ENCODE measurements at places on chromosomes 13 and 19. TPM values are rescaled to one million over a fixed set of nuclear protein-coding genes. Genes with fewer than 3 reads are reported as not detected.
A peak's percentile ranks its signal among the peaks of the same experiment; 100 is the strongest.

GRCh38 chr19:30634131-30634830 lies 262.1 kb downstream of the ZNF536 start:
- H3K27me3 ChIP-seq: no peaks in the 10 kb centered on the region
- no peak overlapping the region for H3K27ac ChIP-seq
- H3K4me1 ChIP-seq: peaks cover 8% of the 10 kb centered on the region
- H3K4me3 ChIP-seq: no peak overlapping the region
- no peak for DNase-seq
- H3K36me3 ChIP-seq: no peaks in the 10 kb centered on the region

DNA sequence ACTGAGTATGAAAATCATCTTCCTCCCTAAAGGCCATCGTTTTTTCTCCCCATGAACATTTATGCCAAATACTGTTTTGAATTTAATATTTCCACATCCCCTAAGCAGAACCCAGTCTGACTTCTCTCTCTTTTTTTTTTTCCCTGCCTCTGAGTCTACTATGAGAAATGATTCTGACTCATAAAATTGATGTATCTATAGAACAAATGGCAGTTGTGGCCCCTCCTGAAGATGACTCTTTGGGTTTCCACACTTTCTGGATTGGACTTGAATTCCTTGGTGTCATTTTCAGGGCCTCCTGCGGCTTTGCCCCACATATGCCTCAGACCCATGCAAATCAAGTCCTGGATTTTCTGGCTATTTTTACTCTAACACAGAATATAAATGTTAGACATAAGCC lies 22.7 kb upstream of the NAXD start:
- no peaks in the 10 kb centered on the region for H3K27me3 ChIP-seq
- no peaks in the 10 kb centered on the region for H3K4me1 ChIP-seq
- no peaks in the 10 kb centered on the region for H3K36me3 ChIP-seq
- H3K27ac ChIP-seq: no peak overlapping the region
- H3K4me3 ChIP-seq: no peak overlapping the region
- no peak for DNase-seq

- peaks cover 7% of the 10 kb centered on the region for H3K4me1 ChIP-seq
- peaks cover 24% of the 10 kb centered on the region for H3K36me3 ChIP-seq
- no peak for DNase-seq
- no peak overlapping the region for H3K4me3 ChIP-seq
- no peak overlapping the region for H3K27ac ChIP-seq
- no peaks in the 10 kb centered on the region for H3K27me3 ChIP-seq
Measured at GRCh38 chr19:4843647-4843965, 12.1 kb upstream of the TICAM1 start.

GRCh38 chr19:14022469-14022868 lies 5.5 kb upstream of the RLN3 start:
- no peak overlapping the region for H3K27ac ChIP-seq
- no peaks in the 10 kb centered on the region for H3K27me3 ChIP-seq
- no peak overlapping the region for H3K4me3 ChIP-seq

- peaks cover 51% of the 10 kb centered on the region for H3K27me3 ChIP-seq
- no peak for DNase-seq
- H3K27ac ChIP-seq: no peak overlapping the region
- no peaks in the 10 kb centered on the region for H3K36me3 ChIP-seq
- H3K4me1 ChIP-seq: peaks cover 7% of the 10 kb centered on the region
Measured at GRCh38 chr19:1765904-1766799, 12.8 kb downstream of the ONECUT3 start.

DNA sequence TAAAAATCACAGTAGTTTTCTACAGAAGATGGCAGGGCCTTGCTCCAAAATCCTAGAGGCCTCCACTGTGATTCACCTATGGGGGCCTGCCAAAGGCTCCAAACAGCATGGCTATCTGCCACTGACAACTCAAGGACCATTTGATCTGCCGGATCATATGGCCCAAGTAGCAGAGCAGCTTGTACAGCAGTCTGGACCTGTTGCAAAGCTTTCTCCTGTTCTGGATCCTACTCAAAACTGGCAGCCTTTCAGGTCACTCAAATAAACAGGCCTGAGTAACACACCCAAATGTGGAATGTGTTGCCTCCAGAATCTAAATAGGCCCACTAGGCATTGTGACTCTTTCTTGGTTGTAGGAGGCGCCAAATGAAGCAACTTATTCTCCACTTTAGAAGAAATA lies 1049.3 kb downstream of the PCDH9 start:
- no peaks in the 10 kb centered on the region for H3K27me3 ChIP-seq
- DNase-seq: no peak
- no peaks in the 10 kb centered on the region for H3K4me1 ChIP-seq
- H3K4me3 ChIP-seq: no peak overlapping the region
- H3K36me3 ChIP-seq: no peaks in the 10 kb centered on the region

DNA sequence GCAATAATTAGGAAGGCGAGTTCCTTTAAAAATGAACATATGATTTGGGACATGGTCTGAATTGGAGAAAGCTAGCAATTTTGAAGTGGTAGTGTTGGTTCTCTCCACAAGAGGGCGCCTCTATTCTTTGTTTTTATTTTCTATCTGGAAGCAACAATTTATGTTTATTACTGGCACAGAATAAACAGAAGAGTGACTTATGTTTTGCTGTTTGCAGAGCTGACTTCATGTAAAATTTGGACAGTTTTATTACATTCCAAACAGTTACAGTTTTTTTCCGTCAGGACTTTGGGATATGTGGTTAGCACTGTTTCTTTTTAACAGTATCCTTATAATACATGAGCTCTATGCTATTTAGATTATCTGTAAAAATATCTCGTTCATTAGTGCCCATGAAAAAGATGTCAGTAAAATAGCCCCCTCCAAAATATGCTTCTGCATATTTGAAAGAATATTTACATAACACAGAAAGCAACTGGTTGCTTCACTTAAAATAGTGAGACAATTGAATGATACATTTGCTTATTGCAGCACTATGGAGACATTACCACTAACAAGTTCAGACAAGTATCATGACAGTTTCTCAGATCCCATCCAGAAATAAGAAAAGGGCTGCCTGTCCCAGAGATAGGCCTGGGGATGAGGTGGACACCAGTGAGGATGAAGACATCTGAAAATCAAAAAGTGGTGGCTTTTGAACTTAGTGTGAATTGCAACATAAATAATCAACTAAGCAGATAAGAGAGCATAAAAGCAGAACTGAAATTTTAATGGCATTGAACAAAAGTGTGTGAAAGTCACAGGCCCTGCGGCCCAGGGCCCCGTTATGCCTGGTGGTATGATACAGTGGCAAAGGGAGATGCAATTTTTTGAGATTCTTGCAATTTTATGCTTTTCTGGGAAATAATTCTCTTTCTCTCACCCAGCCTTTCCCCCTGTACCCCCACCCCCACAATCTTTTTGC lies 32.3 kb upstream of the FGF9 start:
- no peak overlapping the region for H3K27ac ChIP-seq
- H3K36me3 ChIP-seq: no peaks in the 10 kb centered on the region
- H3K27me3 ChIP-seq: no peaks in the 10 kb centered on the region
- DNase-seq: no peak
- no peak overlapping the region for H3K4me3 ChIP-seq
- peaks cover 13% of the 10 kb centered on the region for H3K4me1 ChIP-seq

DNA sequence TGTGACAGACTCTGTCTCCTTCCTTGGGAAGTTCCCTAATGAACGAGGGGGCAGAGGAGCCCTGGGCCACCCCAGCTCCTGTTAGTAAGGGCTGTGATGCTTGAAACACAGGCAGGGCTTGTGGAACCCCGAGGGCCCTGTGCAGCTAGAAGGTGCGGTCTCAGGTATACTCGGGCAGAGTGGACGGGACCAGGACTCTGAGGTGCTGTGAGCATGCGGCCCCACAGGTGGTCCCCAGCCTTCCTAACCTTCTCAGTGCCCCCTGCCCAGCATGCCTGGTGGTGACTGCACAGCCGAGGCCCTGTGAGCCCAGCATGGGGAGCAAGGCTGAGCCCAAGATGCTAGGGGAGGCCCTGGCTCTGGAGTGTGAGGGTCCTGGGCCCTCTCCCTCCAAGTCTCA lies 4.0 kb upstream of the SIGLEC8 start:
- H3K27me3 ChIP-seq: no peaks in the 10 kb centered on the region
- H3K4me3 ChIP-seq: no peak overlapping the region
- no peaks in the 10 kb centered on the region for H3K36me3 ChIP-seq
- no peak overlapping the region for H3K27ac ChIP-seq

DNA sequence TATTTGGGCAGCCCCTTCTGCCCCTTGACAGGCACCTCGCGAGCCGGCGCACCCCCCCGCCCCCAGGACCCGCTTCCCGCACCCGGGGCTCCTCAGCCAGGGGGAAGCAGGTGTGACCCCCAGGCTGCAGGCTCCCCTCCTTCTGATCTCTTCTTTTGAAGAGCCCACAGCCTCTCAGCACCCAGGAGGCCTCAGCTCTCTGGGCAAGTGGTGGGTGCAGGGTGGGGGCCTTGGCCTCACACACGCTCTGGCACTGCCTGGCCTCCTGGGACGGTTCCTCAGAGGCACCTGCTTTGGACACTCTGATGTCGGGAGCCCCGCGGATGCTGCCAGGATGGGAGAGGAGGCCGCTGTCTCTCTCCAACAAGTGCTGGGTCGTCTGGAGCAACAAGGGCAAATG lies 1.5 kb upstream of the C13orf46 start:
- H3K36me3 ChIP-seq: no peaks in the 10 kb centered on the region
- no peak overlapping the region for H3K27ac ChIP-seq
- no peaks in the 10 kb centered on the region for H3K27me3 ChIP-seq
- peaks cover 20% of the 10 kb centered on the region for H3K4me1 ChIP-seq
- no peak for DNase-seq
- H3K4me3 ChIP-seq: no peak overlapping the region

GRCh38 chr13:29384466-29384865 lies 211.0 kb downstream of the SLC7A1 start:
- no peak for DNase-seq
- H3K27ac ChIP-seq: no peak overlapping the region
- no peaks in the 10 kb centered on the region for H3K36me3 ChIP-seq
- no peak overlapping the region for H3K4me3 ChIP-seq
- no peaks in the 10 kb centered on the region for H3K4me1 ChIP-seq

DNA sequence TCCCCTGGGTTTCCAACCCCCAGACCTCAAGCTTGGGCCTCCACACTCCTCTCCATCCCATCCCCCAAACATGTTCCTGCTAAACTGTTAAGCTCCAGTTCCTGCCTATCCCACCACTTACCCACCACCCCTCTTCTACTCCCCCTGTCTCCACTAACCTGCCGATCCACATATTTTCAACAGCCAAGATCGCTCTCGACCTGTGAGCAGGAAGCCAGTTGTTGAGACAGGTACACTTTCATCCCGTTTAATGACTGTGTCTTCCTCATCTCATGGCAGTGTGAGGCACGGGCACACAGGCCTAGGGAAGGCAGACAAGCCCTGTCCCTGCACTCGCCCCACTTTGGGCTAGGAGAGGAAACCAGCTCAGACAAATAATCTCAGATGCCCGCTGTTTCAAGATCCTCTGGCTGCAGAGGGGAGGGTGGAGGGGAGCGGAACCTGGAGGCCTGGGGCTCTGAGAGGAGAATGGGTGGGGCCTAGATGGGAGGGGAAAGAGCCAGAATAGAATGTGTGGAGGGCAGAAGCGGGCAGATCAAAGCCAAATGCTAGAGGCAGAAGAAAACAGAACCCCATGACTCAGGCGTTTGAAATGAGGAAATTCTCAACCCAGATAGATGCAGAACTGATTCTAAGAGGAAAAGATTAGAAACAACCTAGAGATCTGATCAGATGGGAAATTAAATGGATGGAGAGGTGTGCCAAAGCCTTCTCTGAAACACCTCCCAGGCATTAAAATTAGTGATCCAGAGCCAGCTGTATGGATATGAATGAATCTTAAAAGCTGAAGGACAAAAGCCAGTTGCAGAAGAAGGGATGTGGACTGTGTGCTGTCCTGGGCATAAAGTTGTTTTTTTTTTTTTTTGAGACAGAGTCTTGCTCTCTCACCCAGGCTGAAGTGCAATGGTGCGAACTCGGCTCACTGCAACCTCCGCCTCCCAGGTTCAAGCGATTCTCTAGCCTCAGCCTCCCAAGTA lies 16.9 kb upstream of the CYP2S1 start:
- no peaks in the 10 kb centered on the region for H3K36me3 ChIP-seq
- DNase-seq: no peak
- H3K4me3 ChIP-seq: no peak overlapping the region
- peaks cover 17% of the 10 kb centered on the region for H3K4me1 ChIP-seq
- no peaks in the 10 kb centered on the region for H3K27me3 ChIP-seq
- H3K27ac ChIP-seq: peak overlapping the region; percentile 58

GRCh38 chr13:95948656-95949055 lies 104.5 kb downstream of the UGGT2 start:
- H3K4me3 ChIP-seq: no peak overlapping the region
- no peaks in the 10 kb centered on the region for H3K4me1 ChIP-seq
- no peak for DNase-seq
- peaks cover 12% of the 10 kb centered on the region for H3K36me3 ChIP-seq

- no peaks in the 10 kb centered on the region for H3K27me3 ChIP-seq
- DNase-seq: no peak
- H3K4me3 ChIP-seq: no peak overlapping the region
- no peak overlapping the region for H3K27ac ChIP-seq
Measured at GRCh38 chr19:1163934-1164683, 10.0 kb downstream of the SBNO2 start.

GRCh38 chr13:22076658-22077057 lies 405.8 kb downstream of the FGF9 start:
- no peak for DNase-seq
- no peaks in the 10 kb centered on the region for H3K36me3 ChIP-seq
- H3K27ac ChIP-seq: no peak overlapping the region
- no peaks in the 10 kb centered on the region for H3K27me3 ChIP-seq
- no peak overlapping the region for H3K4me3 ChIP-seq
- no peaks in the 10 kb centered on the region for H3K4me1 ChIP-seq

- peaks cover 10% of the 10 kb centered on the region for H3K4me1 ChIP-seq
- DNase-seq: no peak
- H3K36me3 ChIP-seq: no peaks in the 10 kb centered on the region
- peaks cover 20% of the 10 kb centered on the region for H3K27me3 ChIP-seq
Measured at GRCh38 chr13:27406178-27406939, 18.1 kb upstream of the GTF3A start.

DNA sequence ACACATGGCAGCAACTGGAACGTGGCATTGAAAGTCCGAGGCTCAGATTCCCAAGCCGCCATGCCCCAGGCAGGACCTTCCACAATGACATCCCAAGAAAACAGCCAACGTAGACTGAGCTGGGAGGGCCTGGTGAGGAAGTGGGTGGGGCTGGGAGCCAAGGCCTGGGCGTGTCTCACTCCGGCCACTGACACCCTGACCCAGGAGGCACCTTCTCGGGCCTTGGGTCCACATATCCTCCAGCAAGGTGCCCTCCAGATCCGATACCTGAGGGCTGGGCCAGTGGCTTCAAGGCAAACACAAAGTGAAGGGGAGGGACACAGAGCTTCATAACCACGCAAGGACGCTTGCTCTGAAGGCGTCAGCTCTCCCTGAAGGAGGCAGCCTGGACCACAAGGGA lies 43.0 kb downstream of the RAB20 start:
- peaks cover 20% of the 10 kb centered on the region for H3K4me1 ChIP-seq
- H3K27ac ChIP-seq: no peak overlapping the region
- H3K36me3 ChIP-seq: no peaks in the 10 kb centered on the region
- no peak overlapping the region for H3K4me3 ChIP-seq
- no peak for DNase-seq

GRCh38 chr13:89740994-89741685 lies 1606.3 kb upstream of the MIR17HG start:
- H3K27ac ChIP-seq: no peak overlapping the region
- H3K4me1 ChIP-seq: no peaks in the 10 kb centered on the region

Gene SIGLEC8
- total RNA-seq: 0.68 TPM

Gene NCR1
- total RNA-seq: not detected

Gene DKKL1
- total RNA-seq: not detected

Gene DLEU7
- not detected for total RNA-seq

Gene ZNF813
- total RNA-seq: 1.2 TPM

Gene ZNF724
- 2.1 TPM for total RNA-seq

Gene TINCR
- 19.6 TPM for total RNA-seq

Measured in esophagus squamous epithelium (tissue), 5 donors.